Cortex of kidney (tissue), 1 donor: ENCODE measurements at places on chromosomes 7 and 10.

DNA sequence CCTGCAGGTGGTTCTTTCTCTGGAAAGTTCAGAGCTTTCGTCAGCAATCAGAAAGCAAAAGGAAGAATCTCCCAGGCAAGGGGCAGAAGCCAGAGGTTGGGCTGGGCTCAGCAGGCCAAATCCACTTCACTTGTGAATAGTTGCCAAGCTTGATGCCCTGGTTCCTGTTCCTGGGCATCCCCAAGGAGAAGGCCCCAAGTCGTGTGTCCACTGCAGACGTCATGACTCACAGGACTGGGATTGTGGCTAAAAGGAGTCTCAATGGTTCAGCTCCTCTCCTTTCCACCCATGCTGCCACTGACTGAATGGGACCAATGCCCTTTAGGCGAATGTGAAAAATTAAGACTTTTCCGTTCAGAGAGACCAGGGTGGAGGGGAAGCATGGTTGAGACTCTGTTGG, 38.6 kb upstream of the TRIM8 start:
- DNase-seq, result no peak

DNA sequence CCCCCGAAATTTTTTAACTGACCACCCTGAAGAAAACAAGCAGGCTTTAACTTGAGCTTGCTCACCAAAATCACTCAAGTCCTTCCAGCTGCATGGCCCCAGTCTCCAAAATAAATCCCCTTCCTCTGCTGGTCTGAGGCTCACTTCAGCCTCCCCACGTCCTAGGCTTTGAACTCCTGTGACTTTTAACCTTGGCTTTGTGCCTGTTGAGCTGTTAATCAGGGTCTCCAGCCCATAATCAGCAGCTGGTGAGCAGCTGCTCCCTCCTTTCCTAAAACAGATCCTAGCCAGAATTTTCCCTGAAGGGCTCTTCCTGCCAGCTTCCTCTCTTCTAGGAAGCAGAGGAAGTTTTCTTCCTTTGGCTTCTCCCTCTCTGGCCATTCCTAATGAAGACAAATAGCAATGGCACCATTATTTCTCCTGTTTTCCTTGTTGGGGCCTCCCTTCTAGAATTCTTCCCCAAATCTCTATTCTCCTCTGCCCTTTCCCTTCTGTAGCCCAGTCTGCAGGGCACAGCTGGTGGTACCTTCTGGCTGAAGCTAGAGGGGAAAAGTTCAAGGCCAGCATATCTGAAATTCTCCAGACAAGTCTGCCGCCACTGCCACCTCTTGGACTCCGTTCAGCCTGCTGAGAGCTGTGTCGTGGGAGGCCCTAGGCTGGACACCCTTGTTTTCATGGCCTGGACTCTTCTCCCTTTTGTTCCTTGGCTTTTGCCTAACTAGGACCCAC, 152.1 kb downstream of the NOC3L start:
- no peak for DNase-seq

DNA sequence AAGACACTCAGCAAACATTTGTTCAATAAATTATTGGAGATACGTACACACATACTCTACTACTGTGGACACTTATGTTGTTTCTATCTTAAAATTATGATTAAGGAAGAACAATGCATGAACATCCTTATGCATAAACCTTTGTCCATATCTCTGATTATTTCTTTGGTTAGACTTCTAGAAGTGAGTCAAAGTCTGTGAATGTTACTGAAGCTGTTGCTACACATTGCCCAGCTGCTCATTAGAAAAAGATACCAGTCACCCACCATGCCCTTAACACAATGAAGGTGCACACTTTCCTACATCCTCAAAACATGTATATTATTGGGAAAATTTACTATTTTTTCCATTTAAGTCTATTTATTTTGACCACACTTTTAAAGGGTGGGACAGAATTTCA, 1.4 kb upstream of the CLRN3 start:
- no peak for DNase-seq

- DNase-seq, result no peak
These were observed 1.2 kb upstream of the MAD1L1 start for GRCh38 chr7:2233926-2234325.

- DNase-seq, result no peak
These were observed 62.7 kb upstream of the STRIP2 start for GRCh38 chr7:129371487-129371886.

- no peak for DNase-seq
These were observed 28.7 kb downstream of the FRMD4A start for GRCh38 chr10:14302035-14302434.

GRCh38 chr7:150971242-150972022, 6.7 kb downstream of the KCNH2 start:
- DNase-seq, result no peak

GRCh38 chr10:68959695-68960527, 3.9 kb downstream of the DDX21 start:
- DNase-seq, result no peak

DNA sequence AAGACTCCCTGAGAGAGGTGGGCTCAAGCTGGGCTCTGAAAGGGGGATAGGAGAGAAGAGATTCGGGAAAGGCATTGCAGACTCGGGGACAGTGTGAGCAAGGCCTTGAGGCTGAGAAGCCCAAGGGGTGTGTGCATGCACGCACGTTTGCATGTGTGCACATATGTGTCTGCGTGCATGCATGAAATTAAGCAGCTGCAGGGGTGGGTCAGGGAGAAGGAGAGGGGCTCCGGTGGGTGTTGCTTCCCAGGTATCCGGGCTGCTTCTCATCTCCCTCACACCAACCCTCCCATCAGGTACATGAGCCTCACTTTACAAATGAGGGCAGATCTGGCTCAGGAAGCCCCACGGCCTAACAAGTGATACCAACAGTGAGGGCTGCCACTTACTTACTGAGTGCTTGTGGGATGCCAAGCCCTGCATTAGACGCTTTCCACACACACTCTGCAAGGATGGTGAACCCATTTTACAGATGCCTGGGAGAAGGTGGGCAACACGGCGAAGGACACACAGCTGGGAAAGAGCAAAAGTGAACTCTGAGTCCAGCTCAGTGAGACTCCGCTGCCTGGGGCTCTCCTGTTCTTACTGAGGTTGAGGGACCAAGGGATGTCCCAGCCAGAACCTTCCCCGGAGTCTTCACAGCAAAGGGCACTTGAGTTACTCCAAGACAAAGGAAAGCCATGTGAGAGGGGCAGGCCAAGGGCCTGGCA, 26.4 kb downstream of the ZCCHC24 start:
- no peak for DNase-seq

DNA sequence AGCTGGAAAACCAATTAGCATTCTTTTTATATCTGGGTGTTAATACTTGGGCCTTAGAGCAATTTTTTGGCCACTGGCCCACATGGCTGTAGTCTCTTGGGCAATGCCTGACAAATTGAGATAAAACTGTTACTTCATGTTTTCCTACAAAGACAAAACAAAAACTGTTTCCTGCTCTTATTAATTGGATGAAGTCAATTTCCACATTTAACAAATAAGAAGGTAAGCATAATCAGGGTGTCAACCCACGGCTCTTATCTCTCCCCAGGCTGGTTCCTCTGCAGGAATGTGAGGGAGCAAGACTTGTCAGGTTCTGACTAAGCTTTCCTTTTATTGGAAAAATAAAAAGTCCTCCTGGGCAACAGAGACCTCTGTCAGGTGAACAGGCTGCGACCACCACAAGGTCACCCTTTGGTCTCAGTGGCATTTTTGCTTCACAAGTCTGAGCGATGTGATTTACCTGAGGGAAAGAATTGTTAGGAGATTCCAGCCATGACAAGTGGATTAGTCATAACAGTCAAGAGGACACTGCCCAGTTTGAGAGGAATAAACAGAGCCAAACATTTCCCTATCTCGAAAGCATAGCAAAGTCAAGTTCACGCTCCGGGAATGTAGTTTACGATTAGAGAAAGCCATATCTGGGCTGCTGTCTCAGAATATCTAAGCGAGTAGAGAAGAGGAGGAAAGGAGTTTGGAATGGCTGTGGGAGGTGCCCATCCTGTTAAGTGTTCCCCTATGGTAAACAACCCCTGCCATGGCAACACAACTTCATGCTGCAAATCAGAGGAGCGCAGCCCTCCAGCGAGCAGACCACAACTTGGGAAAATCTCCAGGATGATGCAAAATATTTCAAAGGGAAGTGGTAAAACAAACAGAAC, 144.4 kb downstream of the TES start:
- no peak for DNase-seq

GRCh38 chr7:157722137-157723060, 385.6 kb downstream of the DNAJB6 start:
- DNase-seq, result no peak

GRCh38 chr10:74153123-74153522, 2.1 kb downstream of the ADK start:
- no peak for DNase-seq

DNA sequence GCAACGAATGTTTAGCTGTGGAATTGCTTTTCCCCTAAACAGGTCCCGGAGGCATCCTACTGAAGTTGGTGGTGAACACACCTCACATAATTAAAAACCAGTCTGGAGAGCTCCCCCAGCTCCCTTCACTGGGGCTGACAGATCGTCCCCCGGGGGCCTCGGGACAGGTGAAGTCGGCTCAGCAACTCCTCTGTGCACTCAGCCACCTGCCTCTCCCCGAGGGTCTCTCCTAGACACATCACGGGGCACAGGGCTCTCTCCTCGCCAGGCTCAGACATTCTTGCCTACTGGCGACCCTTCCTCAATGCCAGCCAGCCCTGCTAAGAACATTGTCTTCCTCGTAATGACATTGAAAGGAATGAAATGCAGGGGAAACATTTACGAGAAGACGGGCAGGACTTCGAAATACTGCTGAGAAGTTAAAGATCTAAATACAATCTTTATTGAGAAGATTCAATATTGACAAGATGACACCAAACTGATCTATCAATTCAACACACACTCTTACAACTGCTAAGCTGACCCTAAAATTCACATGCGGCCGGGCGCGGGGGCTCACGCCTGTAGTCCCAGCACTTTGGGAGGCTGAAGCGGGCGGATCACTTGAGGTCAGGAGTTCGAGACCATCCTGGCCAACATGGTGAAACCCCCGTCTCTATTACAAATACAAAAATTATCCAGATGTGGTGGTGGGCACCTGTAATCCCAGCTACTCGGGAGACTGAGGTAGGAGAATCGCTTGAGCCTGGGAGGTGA, 88.1 kb upstream of the DNAAF5 start:
- DNase-seq, result no peak

DNA sequence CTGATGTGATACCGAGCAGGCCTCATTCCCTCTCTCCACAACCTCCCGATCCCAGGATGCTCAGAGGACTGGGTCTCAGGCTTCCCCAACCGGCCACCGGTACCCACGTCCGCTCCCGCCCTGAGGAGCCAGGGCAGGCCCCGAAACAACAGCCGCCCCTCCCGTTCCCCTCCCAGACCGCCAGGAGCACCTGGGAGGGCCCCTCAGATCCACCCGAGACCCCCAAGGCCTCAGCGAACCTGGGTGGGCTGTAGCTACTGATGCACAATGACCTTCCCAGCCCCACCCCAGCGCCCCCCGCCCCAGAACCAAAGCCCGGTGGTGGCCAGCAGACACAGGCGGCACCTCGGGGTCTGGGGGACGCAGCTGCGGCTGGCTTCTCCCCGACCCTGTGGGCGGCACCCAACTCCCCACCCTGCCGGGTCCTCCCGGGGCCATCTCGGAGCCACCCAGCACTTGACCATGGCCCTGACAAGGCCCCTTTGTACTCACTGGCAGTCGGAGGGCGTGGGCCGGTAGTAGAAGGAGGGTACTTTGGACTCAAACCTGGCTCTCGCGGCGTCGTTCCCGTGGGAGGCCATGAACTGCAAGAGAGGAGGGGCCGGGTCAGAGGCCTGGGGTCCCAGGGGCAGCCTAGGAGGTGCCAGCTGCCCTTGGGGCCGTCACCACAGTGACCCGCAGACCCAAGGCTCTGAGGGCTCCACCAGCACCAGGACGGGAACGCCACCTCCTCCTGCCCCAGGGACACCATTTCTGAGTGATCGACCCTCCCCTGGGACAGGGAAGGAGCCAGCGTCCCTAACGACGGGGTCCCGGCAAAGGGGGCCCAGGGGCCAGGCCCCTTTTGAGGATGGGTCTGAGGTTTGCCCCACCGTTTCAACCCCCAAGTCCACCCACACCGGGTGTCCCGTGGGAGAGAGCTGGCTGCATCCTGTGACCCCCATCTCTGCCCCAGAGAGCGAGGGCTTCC, 28.1 kb downstream of the ADAP1 start:
- DNase-seq, result no peak

DNA sequence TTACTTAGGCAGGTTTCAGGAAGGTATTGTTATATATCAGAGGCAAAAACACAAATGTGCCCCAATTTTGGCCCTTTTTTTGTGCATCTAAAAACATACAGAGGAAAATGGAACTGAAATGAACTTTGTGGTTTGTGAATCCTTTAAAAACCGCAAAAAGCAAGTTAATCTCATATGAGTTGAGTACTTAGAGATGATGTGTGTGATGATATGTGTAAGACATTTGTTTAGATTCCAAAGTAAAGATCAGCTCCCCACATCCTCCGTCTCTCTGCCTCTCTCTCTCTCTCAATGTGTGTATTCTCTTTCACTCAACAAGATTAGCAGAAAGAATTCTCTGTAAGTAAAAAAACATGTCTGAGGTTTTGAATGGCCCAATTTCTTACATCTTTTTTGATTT, 201.9 kb downstream of the MALRD1 start:
- DNase-seq, result no peak

GRCh38 chr7:5827755-5828154, 46.3 kb upstream of the RNF216 start:
- DNase-seq, result no peak

GRCh38 chr10:70804421-70804808, 11.3 kb upstream of the SGPL1 start:
- no peak for DNase-seq

DNA sequence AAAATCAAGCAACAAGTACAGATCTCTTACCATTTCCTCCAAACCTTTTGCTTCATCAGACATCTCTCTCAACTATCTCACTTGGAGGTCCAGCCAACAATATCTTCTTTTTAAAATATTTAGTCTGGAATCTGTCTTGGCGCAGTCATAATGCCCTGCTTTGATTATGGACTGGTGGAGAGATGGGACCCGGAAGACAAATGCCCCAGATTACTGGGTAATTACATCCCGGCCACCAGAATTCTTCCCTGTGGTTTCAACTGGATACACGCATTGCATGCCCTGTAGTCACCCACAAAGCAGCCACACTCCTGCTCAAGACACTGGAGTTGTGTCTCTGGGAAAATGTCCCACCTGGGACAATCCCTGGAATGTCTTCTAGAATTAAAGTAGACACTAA, 65.5 kb downstream of the BPGM start:
- DNase-seq, result no peak

DNA sequence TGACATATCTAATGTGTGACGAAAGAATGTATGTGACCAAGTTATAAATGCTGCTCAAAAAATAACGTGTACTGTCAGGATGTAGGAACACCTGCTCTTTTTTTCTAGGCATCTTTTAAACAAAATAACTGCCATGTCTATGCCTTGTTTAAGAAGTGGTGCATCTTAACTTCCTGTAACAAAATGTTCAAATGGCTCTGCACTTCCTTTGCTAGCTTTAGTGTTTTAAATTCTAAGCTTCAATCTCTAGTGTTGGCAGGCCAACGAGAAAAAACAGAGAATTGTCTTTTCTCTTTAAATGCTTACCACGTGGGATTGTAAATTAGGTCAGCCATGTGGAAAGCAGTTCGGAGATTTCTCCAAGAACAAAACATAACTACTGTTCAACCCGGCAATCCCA, 14.6 kb upstream of the PDSS1 start:
- no peak for DNase-seq
